Islet precursor cell (in vitro differentiated cells): ENCODE measurements at places on chromosomes 3 and 15.

- DNase-seq, result peak; percentile 88
Observed at GRCh38 chr3:168094877-168095610, 680 bp downstream of the GOLIM4 start.

DNA sequence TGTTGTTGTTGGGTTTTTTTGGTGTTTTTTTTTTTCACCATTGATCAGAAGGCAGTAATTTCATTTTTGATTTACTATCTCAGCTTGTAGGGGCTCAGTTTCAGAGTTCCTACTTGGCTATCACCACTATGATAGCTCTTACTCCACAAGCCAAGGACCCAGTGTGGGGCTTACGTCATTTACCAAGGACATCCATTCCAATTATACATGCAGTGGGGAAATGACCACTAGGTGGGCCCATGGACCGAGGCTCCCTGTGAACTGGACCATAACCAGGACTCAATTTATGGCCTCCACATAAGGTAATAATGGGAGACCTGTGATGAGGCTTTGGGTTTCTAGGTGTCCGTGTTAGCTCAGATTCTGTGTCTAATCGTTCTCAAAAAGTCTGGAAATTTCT, 67.5 kb upstream of the CACNA1D start:
- DNase-seq, result no peak

DNA sequence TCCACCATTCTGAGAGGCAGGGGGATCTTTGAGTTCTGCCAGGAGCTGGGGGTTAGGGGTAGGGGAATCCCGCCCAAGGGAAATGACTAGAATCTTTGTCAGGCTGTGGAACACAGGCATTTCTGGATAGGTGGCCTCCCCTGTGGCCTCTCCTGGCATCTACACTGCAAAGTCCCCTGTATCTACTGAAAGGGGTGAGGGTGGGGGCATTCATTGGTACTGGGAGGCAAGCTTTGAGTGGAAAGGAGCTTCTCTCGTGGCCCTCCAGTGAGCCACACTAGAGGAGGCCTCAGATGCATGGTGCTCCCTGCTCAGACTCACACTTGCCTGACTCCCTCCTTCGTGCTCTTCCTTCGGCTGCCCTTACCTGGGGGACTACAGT, 59.9 kb downstream of the CCNL1 start:
- no peak for DNase-seq

- peak; percentile 81 for DNase-seq
Observed at GRCh38 chr3:125381743-125382142, 6.6 kb upstream of the ZNF148 start.

GRCh38 chr3:75129101-75129500, 514.6 kb upstream of the CNTN3 start:
- no peak for DNase-seq

DNA sequence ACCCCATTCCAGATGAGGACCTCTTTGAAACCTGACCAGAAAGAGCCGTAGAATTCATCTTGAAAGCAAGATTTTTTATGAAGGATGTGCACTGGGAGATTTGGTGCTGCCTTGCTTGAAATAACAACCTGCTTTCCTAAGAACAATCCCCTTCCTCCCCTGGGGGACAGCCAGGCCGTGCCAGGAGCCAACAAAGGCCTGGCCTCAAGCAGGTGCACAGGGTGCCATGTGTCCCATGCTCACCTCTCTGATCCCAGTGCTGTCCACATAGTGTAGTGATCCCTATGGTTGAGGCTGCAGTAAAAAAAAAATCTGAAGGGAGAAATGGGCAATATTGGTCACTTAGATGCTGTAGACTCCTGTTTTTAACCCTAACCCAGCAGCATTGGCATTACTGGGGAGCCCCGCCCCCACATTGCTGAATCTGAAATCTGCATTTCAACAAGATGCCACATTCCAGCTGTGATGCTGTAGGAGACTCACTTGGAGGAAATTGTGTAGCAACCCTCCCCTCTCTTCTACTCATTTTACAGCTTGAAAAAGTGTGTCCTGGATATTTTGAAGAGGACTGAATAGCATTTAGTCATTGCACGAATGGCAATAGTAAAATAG, 171.2 kb downstream of the APBA2 start:
- no peak for DNase-seq

DNA sequence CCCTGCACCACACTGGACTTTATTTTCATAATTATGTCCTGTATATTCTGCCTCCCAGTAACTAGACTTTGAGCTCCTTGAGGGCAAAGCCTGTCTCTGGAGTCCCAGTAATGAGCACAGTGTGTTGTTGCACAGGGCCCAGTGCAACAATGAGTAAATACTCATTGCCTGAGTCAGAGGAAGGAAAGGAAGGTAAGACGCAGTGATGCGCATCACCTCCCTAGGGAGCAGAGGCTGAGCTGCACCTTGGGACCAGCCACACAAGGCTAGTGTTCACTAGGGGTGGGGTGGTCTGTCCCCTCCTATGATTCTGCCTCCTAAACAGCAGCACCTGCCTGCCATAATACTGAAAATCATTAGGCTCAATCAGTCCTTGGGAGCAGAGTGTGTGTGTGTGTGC, 86.6 kb upstream of the ADAMTSL3 start:
- peak; percentile 51 for DNase-seq

- DNase-seq, result no peak
Observed at GRCh38 chr3:181912384-181912783, 200.7 kb downstream of the SOX2 start.

DNA sequence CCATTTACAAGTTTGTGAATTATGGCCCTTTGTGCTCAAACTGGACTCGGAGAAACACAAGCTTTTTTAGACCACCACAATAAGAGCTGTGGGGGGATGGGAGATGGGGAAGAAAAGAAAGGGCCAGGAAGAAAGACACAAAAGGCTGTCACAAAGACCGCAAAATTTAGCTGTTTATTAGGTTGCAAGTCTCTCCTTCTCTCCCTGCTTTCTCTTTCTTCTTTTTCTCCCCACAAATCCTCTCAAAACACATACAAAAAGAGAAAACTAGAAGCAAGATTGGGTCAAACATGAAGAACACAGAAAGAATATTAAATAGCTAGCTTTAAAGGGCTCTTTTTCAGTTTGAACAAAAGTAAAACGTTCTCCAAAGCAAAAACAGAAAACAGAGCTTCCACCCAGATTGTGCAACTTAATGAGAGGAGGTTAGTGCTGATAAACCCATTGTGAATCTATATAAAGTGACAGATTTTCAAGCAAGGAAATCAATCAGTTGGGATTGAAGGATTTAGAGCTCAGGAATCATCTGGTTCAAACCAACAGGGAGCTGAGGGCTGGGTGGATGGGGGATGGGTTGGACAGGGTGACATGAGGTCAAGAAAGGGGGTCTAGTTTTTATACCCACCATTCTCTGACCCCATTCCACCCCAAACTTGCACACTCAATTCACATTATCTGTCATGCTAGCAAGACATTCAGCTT, 87.3 kb downstream of the DHX30 start:
- DNase-seq, result no peak

GRCh38 chr3:156396851-156397250, 158.1 kb downstream of the SSR3 start:
- DNase-seq, result no peak

GRCh38 chr3:78312851-78313250, 1273.0 kb downstream of the ROBO2 start:
- no peak for DNase-seq

DNA sequence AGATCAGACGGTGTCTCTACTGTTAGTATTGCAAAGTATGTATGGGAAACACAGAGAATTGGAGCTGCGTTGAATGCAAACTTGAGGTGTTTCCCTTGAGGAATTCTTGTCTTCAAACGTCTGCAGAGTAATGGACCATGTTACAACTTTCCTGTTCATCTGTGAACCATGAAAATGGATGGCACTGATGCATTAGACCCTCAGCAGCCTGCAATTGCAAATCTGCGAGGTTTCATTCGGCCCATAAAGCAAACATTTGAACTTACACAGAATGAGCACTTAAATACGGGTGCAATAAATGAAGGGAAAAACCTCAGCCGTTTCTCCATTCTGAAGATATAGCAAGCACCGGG, 49.7 kb downstream of the LRRN1 start:
- DNase-seq, result no peak

GRCh38 chr3:174755833-174756829, 103.0 kb upstream of the NAALADL2 start:
- no peak for DNase-seq

GRCh38 chr3:106381286-106381938, 512.6 kb upstream of the CBLB start:
- no peak for DNase-seq

DNA sequence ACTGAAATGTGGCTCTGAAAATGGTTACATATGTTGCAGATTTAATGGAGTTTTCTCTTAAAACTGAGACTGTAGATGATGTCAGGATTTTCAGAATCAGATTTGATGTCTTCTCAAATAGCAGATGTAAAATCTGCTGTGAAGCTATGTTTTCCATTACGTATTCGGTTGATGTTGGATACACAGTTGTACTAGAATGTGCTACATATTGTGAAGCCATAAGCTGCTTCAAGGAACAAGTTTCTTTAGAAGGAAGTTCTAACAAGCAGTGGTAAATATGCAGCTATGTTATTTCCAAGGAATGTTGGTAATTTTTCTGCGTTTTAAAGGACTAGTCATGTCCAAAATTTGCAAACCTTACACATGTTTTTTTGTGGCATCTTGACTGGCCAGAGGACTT, 197.7 kb downstream of the RBMS3 start:
- DNase-seq, result no peak

GRCh38 chr3:112445839-112446238, 53.4 kb downstream of the BTLA start:
- no peak for DNase-seq
